ENCODE measurements at places on chromosomes 16 and 17.

GRCh38 chr17:19006698-19007097 is 2.1 kb upstream of the FAM83G start:
- DNase-seq, result no peak

- no peak for DNase-seq
Measured at GRCh38 chr16:88982286-88983084, 5.5 kb upstream of the CBFA2T3 start.

DNA sequence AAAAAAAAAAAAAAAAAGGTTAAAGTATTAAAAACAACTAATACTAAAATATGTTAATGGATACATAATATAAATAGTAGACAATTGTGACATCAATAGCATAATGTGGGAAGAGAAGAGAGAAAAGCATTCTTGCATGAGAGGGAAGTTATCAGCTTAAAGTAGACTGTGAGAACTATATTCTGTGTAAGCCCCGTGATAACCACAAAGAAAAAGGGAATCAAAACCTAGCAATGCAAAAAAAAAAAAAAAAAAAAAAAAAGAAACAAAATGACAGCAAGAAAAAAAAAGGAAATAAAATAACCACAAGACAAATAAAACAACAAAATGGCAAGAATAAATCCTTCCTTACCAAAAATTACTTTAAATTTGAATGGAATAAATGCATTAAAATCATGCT is 39.8 kb upstream of the MYLK3 start:
- DNase-seq, result peak; percentile 69

DNA sequence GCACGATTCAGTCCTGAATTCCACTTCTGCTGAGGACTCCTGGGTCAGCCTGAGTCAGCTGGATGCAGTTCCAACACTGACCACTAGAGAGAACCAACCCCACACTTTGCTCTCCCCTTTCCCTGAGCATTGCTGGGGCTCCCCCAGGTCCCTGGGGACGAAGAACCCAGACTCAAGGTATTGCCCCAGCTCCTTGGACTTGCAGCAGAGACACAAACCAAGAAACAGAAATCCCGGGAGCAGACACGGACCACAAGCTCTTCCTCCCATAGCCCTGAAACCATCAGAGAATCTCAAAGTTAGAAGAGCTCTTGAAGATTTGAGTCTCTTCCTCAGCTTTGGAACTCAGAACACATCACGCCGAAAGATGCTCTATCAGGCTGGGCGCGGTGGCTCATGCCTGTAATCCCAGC is 678 bp upstream of the GH1 start:
- DNase-seq, result peak; percentile 89

GRCh38 chr17:12958786-12959185 is 59.0 kb downstream of the ELAC2 start:
- no peak for DNase-seq

GRCh38 chr16:66479661-66480264 is 52.7 kb downstream of the BEAN1 start:
- DNase-seq, result no peak

DNA sequence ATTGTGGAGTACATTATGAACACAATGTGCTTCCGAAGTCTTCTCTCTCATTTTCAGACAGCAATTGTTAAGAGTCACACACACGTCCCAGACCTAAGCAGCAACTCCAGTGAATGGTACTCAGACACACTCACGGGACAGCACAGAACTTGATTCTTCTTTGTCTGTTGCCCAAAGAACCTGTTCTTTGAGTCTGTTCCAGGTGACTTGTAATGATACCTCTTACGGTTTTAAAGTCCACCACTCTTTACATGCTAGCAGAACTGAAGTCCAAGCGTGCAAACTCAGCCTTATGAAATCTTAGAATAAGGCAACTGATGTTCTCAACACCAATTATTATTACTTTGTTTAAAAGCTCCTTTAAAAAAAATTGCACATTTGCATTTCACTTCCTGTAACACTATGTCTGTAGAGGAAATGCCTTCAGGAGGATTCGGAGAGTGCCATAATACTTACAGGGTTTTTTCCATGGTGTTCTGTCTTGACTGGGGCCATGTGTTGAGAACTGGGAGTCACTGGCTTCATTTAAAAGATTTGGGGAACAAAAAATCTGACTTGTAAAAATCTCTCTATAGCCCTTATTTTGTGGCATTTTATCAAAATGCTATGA is 48.1 kb downstream of the MARF1 start:
- no peak for DNase-seq

GRCh38 chr16:74372369-74372768 is 3.7 kb upstream of the NPIPB15 start:
- no peak for DNase-seq

DNA sequence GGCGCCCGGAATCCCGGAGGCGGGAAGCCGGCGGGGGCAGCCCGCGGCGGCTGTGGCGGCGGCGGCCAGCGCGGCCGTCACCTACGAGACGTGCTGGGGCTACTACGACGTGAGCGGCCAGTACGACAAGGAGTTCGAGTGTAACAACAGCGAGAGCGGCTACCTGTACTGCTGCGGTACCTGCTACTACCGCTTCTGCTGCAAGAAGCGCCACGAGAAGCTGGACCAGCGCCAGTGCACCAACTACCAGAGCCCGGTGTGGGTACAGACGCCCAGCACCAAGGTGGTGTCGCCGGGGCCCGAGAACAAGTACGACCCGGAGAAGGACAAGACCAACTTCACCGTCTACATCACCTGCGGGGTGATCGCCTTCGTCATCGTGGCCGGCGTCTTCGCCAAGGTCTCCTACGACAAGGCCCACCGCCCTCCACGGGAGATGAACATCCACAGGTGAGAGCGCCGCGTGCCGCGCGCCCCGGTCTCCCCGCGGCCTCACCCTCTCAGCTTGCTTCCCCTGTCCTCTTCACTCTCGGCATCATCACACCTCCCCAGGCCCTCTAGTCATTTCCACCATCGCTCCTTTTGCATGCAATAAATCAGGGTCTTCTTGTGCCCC is 706 bp downstream of the SHISA6 start:
- no peak for DNase-seq

- DNase-seq, result no peak
Measured at GRCh38 chr17:6761779-6762178, 5.9 kb downstream of the XAF1 start.

GRCh38 chr17:18309202-18309601 is 5.6 kb downstream of the TOP3A start:
- no peak for DNase-seq

DNA sequence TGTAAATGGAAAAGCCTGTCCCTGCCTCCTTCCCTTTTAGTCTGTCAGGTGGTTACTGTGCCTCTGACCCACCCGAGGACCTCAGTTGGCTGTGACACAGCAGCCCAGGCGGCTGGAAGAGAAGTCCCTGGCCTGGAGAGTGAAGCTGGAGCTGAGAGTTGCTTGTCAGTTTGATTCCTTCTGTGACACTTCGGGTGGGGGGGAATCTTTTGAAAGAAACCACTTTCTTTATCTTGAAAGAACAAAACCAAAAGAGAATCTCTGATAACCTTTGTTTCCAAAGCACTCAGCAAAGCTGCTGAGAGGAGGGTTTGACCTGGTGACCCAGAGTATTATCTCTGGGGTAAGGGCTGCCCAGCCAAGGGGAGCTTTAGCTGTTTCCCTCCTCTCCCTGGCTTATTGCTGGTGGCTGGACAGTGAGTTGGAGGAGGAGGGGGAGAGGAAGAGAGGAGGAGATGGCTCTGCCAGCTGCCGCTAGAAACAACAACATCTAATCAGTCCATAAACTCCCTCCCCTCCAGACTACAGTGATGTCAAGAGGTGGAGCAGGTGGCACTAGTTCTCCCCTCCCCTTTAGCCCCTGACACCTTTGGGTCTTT is 34.0 kb downstream of the YPEL2 start:
- peak; percentile 30 for DNase-seq

DNA sequence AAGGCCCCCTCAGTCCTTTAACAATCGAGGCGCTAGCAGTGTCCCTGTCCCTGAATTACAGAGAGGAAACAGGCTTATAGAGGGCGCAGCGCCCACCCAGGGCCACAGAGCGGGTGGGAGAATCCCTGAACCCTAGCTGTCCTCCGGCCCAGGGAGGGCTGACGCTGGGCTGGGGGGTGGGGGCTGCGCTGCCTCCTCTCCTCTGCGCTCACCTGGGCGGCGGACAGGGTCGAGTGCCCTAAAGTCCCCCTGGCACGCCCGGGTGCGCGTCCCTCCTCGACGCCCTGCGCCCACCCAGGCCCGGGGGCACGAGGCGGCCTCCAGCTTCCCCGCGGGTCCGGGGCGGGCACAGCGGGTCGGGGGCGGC is 200.4 kb upstream of the N4BP1 start:
- DNase-seq, result no peak

- no peak for DNase-seq
Measured at GRCh38 chr16:29743827-29744531, 1.8 kb downstream of the C16orf54 start.

DNA sequence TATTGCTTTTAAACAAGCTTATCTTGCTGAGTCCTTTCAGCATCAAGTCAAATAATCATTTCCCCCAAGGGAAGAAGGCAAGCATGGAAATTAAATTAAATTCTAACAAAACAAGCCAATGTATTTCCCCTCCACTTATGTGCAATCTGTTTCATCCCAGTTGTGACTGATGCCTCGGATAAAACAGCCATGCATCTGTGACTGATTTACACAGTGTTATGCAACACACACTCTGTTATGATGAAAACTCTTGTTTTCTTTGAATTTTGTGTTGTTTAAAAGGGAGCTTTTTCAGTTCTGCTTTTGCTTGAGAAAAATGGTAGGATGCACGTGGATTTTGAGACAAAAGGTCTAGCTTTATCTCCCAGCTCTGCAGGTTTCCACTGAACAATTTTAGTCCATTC is 32.6 kb downstream of the TMEM100 start:
- DNase-seq, result no peak

Data from GM12865 (cell line).